Globus pallidus (tissue), 1 donor: ENCODE measurements at places on chromosomes 5 and 9.

- no peak for DNase-seq
These were observed 185.7 kb downstream of the NR3C1 start for GRCh38 chr5:143217804-143218160.

GRCh38 chr9:106883030-106883429 lies 20.1 kb downstream of the ZNF462 start:
- no peak for DNase-seq

GRCh38 chr5:57199866-57200265 lies 26.0 kb downstream of the GPBP1 start:
- no peak for DNase-seq

- DNase-seq: no peak
These were observed 7.9 kb upstream of the ACSL6 start for GRCh38 chr5:132019337-132019736.

DNA sequence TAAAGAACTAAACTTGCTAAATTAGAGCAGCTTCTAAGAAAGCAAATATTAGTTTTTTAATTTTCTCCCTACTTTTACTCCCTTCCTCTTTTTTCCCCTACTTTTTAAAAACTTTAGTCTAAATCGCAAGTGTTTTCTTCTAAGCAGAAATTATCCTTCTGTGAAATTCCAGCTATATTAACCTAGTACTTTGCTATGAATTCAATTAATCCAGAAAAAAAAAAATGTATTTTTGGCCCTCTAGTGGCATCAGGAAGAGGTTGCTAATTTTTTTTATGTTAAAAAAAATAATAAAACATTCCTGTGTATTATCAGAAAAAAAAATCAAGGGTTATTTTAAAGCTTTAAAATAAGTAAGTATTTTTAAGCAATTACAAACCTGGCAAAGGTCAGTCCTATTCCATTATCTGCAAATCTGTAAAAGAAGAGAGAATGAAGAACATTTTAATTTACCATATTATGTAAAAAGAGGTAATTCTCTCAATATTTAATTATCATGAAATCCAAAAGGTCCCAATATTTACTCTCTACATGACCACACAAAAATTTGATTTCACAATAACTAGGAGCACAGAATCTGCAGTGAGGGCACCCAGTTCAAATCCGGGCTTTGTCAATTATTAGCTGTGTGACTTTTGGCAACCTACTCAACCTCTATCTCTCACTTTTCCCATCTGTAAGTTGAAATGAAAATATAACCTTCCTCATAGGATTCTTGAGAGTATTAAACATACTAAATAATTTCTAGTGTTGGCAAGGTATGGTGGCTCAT lies 52.0 kb downstream of the CEMIP2 start:
- no peak for DNase-seq

DNA sequence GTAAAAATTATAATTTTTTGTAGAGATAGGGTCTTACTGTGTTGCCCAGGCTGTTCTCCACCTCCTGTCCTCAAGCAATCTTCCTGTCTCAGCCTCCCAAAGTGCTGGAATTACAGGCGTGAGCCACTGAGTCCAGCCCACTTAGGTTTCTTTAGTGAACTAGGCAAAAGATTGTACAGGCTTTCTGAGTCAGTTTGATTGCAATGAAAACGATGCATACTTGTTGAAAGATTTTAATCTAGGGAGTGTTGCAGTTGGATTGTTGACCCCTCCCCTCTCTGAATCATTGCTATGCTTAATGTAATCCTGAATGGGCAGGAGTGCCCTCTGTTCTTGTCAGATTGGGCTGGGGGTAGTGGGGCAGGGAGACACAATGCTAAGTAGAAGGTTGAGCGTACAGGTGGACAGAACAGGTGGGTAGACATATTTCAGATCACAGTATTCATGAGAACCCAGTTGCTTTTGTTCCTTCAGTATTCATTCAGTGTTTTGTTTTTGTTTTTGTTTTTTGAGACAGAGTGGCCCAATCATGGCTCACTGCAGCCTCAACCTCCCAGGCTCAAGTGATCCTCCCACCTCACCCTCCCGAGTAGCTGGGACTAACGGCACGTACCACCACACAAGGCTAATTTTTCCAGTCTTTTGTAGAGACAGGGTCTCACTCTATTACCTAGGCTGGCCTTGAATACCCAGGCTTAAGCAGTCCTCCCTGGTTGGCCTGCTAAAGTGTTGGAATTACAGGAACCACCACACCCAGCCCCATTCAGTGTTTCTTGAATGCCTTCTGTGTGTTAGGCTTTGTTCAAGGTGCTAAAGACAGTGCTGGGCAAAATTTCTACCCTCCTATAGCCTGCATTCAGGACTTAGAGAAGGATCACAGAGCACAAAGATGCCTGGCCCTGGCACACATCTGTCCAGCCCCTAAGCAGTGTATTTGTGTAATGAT lies 70.1 kb downstream of the KIAA1958 start:
- DNase-seq: no peak

- no peak for DNase-seq
These were observed 205.0 kb downstream of the DOCK8 start for GRCh38 chr9:419571-420171.

GRCh38 chr5:111636736-111637135 lies 120.3 kb downstream of the NREP start:
- no peak for DNase-seq

DNA sequence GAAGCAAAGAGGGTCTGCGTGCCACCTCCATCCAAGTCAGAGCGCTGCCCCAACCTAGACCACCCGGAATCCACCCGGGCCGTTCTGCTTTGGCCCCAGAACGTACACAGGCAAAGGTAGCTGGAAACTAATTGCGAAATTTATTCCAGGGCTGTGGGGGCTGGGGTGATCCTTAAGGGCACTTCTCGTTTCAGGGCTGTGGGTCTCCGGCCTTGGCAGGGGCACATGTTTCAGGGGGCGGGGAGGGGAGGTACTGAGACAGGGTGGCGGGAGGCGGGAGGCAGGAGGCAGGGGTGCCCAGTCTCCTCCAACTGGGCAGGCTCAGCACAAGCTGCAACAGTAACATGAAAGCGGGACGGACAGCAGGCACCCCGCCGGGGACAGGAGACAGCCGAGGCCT lies 26.1 kb downstream of the NR5A1 start:
- no peak for DNase-seq

GRCh38 chr5:62115014-62115413 lies 191.0 kb upstream of the KIF2A start:
- no peak for DNase-seq

DNA sequence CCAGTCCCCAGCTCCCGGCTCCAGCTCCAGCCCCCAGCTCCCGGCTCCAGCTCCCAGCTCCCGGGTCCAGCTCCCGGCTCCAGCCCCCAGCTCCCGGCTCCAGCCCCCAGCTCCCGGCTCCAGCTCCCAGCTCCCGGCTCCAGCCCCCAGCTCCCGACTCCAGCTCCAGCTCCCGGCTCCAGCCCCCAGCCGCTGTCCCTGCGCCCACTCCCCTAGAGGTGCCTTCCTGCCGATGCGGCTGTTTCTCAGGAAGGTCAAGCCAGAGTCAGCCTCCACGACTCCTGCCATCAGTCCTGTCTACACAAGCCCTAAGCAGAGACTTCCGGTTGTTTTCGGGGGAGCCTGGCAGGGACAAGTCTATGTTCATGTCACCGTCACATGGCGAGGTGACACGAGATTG lies 74.8 kb downstream of the ZNF354C start:
- no peak for DNase-seq

GRCh38 chr9:136093995-136094881 lies 851 bp downstream of the NACC2 start:
- no peak for DNase-seq

GRCh38 chr5:82817897-82818676 lies 259.1 kb downstream of the TMEM167A start:
- DNase-seq: no peak

DNA sequence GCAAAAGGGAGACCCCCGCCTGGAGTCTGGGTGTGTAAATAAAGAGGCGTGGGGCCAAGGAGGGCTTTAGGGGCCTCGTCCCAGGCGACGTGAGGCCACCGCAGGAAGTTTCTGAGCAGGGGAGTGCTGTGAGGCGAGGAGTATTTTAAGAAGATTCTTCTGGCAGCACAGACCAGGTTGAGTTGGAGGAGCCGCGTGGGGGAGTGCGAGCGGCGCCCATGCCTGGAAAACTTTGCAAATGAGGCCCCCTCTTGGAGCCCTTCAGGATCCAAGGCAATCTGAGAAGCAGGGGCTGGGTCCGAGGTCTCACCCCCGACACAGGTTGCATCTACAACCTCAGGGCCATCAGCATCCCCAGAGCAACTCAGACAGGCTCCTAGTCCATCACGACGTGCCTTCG lies 24.3 kb upstream of the CPLX2 start:
- DNase-seq: no peak

DNA sequence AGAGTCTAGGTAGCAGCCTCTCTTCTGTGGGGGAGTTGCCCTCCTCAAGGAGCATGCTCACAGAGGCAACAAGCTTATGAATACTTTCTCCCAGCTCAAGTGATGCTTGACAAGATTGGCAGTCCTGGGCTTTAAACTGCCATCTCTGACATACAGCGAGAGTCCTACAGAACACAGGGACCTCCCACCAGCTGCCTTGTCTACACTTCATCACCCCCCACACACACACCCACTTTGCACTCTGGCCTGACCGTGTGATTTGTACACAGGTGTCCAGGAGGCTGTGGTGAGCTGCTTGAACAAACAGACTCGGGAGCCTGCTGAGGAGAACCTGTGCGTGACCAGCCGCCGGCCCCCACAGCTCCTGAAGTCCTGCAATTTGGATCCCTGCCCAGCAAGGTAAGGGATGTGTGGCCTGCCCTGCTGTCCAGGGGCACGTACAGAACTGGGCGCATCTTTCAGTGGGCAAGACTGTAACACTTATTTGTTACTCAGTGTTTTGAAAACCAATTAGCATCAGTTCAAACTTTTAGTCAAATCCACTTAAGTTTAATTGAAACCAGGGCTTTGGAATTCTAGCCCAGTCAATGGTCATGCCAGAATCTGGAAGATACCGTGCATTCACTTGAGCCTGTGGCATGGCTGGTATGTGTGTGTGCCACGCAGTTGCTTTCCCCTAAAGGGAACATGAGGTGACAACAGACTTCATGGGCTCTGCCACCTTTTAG lies 247.5 kb downstream of the ADAMTSL1 start:
- DNase-seq: no peak

GRCh38 chr5:102713278-102713677 lies 41.8 kb upstream of the PAM start:
- no peak for DNase-seq

DNA sequence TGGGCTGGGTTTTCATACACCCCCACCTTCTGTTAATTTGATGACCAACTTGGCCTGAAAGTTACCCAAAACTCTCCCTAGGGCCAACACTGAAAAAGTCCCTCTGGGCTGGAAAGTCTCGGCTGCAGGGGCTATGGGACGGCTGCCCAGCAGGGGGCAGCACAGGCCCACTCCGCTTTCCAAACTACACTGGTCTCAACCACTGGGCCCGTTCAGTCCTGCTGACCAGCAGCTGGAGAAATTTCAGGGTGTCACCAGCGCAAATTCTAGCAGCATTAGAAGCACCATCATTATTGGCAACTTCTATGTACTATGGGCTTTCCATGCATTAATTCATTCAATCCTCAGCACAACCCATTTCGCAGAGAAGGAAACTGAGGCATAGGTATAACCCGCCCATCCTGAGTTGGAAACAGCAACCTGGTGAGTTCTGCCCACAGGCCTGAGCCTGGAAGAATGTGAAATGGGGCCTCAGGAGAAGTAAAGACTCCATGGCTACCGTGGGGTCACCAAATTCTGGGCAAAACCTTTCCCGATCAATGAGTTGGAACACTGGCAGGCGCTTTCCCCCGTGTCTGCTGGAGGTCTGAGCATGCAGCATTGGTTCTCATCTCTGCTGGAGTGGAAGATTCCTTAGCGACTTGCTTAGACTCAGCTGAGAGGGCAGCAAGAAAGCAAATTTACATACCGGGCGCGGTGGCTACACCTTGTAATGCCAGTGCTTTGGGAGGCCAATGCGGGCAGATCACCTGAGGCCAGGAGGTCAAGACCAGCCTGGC lies 9.7 kb downstream of the ORM2 start:
- peak; percentile 33 for DNase-seq

GRCh38 chr9:99134893-99135341 lies 30.0 kb downstream of the TGFBR1 start:
- DNase-seq: no peak

DNA sequence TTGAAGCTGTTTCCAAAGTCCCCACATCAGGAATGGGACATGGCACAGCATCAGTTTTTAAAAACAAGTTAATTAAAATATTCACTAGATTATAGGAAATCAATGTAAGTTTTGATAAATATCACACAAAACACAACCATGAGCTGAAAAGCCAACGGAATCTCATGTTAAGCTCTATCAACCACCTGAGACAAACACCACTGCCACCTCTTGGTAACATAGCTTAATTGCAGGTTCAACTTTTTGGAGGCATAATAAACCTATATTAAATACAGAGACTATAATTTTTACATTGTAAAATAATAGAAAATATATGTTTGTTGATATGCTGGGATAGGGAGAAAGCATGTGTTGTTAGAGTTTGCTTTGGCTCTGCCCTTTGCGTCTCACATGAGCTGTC lies 126.1 kb downstream of the SV2C start:
- no peak for DNase-seq

DNA sequence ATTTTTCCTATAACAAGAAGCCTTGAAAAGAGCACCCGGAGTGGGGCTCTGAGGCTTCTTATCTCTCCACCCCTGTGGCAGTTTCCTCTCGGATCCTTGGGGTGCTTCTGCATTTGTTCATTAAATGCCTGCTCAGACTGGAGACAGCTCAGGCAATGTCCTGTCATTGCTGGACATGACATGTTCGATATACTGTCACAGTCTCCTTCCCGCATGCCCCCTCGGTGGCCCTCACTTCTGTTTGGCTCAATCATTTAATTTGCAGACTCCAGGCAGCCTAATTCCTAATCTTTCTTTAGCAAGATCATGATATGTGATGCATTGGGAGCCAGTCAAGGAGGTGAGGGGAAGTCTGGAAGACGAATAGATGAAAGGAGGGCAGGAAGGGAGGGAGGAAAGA lies 37.5 kb upstream of the CPEB4 start:
- no peak for DNase-seq

DNA sequence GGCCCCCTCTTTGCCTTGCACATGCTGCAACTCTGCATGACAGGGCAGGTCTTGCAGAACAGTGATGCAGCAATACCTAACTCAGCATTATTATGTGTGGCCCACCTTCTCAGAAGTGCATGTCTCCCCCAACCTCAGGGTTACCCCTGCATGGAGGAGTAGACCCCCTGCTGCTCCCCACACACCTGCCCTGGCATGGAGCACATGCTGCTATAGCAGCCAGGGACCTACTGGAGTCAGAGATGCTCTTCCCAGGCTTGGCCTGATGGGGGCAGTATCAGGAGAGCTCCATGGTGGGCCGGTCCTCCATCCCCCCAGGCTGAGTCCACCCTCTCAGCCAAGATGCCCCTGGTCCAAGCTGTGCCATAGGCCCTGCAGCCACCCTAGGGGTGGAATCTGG lies 13.2 kb upstream of the BOD1 start:
- DNase-seq: no peak

- DNase-seq: no peak
These were observed 44.2 kb upstream of the LMNB1 start for GRCh38 chr5:126732716-126733115.

DNA sequence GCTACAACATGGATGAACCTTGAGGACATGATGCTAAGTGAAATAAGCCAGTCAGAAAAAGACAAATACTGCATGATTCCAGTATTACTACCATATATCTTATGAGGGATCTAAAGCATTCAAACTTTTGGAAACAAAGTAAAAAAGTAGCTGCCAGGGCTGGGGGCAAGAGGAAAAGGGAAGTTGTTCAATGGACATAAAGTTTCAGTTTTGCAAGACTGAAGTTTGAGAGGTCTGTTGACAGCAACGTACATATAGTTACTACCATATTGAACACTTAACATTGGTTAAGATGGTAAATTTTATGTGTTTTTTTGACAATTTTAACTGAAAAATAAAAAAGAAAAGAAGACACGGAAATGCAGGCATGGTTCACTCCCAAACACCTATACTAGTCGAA lies 77.6 kb downstream of the MAPKAP1 start:
- DNase-seq: no peak
